Mesothelial cell of epicardium (in vitro differentiated cells): ENCODE measurements at places on chromosomes 4 and X. TPM values are rescaled to one million over a fixed set of nuclear protein-coding genes. Genes with fewer than 3 reads are reported as not detected.

Gene FRMPD4
- total RNA-seq = 0.02 to 0.07 TPM in 2 of 3 replicates, not detected in the other

Gene NPY1R
- total RNA-seq = 0.45 to 0.62 TPM (median 0.56 TPM) in 3 replicates

Gene GATA1
- total RNA-seq = not detected in 3 replicates

Gene HPGD
- 11.2 to 16.2 TPM (median 15.5 TPM) in 3 replicates for total RNA-seq

Gene GAGE12J
- not detected in 3 replicates for total RNA-seq

Gene LRIT3
- total RNA-seq = 0.14 to 0.29 TPM (median 0.16 TPM) in 3 replicates

Gene SHROOM3
- 57.1 to 62.7 TPM (median 58.4 TPM) in 3 replicates for total RNA-seq

Gene CXCL3
- 2.1 to 2.8 TPM (median 2.3 TPM) in 3 replicates for total RNA-seq

Gene SHROOM2
- 12.5 to 13.5 TPM (median 13.3 TPM) in 3 replicates for total RNA-seq

Gene SNX12
- total RNA-seq = 58.5 to 63.9 TPM (median 62.5 TPM) in 3 replicates
